ENCODE measurements at places on chromosomes 7 and 10.
A peak's percentile ranks its signal among the peaks of the same experiment; 100 is the strongest.

DNA sequence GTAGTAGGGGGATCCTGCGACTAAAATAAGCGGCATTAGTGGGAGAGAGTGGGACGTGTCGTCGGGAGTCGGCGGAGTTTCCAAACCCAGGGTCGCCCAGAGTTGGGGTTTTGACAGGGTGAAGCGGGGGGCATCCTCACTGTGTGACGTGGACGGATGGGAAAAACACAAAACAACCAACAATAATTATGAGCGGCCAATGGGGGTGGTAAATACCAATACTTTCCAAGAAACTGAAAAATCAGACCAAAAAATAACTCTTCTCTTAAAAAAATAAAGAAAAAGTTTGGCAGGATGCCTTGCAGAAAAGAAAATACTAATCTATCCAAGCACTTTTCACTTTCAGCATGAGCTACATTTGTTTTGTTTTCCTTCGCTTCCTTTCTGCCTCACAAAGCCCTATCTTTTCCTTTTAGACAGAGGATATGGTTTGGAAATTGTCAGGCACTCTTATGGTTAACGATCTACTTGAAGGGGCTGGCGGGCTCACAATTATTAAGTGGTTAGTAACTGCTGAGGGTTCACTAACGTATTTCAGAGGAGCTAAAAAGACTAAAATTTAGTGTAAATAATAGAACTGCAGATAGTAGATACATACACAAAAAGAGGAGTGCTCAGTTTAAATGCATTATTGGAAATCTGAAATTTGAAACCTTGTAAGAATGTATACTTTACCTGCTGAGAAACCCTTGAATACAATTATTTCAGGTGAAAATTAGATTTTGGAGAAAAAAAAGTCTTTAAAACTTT, 802 bp upstream of the CDK6 start:
- peak; percentile 10 for DNase-seq

DNA sequence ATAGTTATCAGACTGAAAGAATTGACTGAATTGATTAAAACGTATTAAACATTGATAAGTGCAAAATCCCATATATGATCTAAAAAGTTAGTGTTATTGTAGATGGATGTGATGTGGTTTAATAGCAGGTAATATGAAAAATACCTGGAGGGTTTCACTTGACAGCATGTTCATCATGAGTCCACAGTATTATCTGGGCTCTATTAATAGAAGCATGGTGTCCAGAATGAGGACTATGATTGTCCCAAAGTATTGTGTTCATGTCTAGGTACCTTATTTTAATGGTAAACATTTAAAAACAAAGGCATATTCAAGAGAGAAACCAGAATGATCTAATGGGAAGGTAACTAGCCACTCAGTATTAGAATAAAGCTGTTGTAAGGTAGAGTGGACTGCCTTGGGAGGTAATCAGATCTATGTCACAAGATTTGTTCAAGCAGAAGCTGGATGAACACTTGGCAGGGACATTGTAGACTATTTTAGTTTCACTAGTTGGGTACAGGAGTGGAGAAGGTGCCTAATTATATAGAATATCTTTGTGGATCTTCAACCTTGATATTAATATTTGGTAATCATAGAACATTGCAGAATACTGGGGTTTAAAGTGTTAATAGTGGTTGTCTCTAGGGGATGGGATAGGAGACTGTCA, 43.5 kb downstream of the MCU start:
- no peak for DNase-seq

- DNase-seq = peak; percentile 41
These were observed 40.0 kb upstream of the RHEB start for GRCh38 chr7:151559557-151560183.

DNA sequence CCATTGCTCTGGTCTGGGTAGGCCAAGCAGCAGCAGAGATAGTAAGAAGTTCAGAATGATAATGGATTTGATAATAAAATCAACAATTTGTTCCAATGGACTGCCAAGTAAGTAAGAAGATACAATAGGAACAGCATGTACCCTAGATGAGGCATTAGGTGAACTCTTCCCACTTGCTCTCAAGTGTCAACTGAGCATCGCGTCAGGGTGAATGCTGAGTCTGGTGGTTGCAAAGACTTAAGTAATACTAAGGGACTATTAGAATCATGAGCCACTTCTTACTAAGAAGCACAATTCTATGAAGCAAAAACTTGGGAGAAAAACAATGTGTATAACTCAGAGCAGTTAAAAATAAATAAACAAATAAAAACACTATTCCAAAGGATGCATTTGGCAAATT, 54.5 kb downstream of the LRRN3 start:
- no peak for DNase-seq

DNA sequence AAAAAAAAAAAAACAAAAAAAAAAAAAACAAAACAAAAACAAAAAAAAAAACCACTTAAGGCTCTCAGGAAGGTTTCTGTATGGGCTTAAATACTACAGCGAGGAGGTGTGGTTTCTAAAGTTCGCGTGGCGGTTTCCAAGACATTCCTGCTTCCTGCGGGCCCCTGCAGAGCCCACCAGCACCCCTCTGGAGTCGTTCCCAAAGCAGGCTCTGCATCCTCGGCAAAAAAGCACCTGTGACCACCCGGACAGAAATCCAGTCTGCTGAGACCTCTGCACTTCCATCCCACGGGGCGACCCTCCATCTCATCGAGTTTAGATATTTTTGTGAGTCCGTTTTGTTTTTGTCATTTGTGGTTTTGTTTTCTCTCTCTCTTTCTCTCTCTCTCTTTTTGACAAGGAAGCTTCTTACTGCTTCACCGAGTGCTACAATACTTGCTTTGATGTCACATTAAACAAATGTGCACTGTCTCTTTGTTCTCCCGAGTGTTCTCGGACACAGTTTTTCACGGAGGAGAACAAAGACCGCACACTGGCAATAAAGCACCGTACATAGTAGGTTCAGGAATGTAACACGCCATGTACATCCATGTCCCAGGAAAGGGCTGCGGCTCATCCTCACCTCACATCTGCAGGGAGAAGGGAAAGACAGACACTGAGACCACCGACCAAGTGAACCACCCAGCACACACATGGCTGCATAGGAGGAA, 21.5 kb downstream of the PDGFA start:
- DNase-seq = no peak

DNA sequence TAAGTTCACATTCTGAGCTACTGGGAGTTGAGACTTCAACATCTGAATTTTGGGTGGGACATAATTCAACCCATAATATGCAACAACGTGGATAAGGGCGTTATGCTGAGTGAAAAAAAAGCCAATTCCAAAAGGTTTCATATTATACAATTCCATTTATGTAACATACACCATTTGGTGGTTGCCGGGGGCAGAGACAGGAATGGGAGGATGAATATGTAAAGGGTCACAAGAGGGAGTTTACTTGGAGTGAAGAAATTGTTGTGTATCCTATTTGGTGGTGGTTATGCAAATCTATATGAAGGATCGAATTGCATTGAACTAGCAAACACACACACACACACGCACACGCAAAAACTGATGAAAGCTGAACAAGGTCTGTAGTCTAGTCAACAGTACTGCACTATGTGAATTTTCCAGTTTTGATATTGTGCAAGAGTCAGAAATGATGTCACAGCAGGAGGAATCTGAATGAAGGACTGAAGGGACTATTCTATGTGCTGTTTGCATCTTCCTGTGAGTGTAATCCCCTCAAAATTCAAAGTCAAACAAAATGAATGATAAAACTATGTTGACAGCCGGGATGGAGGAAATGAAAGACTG, 249.2 kb upstream of the HABP2 start:
- DNase-seq = peak; percentile 45

DNA sequence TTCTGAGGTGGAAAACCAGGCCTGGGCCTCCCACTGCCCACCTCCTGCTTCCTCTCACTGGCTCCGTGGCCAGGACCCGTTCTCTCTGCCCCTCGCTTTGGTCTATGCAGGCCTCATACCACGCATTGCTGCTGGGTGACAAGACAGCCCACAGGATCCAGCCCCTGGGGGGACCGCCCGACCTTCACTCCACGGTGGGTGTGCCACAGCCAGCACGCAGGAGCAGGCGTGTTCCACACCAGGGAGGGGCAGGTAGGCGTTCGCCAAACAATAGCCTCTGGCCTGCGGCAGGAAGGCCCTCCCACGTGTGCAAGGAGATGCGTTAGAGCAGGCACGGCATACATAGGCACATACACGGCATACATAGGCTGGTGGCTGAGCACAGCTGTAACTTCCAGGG, 233.4 kb downstream of the WDR37 start:
- DNase-seq = no peak

All from HepG2 (cell line).